AG09309 (cell line): ENCODE measurements at places on chromosomes 12 and 14.

DNA sequence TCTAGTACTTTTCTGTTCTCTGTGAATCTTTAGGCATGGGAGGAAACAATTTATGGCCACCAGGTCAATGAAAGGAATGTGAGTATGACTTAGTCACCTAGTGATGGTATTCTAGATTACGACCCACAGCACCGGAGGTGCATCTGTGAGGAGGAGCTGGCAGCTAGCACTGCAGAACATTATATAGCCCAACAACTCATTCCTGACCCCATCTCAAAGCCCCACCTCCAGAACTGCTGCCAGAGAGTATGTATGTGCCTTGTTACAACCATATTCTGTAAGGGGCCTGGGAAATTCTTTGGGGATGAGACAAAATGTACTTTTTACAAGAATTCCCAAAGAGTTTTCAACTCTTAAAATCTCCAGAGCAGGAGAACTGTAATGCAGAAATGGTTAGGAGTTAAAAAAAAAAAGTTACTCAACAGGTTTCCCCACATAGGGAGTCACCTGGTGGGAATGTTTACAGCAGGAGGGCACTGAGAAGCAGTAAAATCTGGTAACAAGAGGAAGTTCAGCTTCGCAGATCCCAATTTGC, 34.9 kb upstream of the CERS5 start:
- DNase-seq, result peak; percentile 75

- no peak for DNase-seq
These were observed 26.3 kb upstream of the ST8SIA1 start for GRCh38 chr12:22360774-22361173.

GRCh38 chr14:36910578-36910977, 248.9 kb downstream of the PAX9 start:
- no peak for DNase-seq

DNA sequence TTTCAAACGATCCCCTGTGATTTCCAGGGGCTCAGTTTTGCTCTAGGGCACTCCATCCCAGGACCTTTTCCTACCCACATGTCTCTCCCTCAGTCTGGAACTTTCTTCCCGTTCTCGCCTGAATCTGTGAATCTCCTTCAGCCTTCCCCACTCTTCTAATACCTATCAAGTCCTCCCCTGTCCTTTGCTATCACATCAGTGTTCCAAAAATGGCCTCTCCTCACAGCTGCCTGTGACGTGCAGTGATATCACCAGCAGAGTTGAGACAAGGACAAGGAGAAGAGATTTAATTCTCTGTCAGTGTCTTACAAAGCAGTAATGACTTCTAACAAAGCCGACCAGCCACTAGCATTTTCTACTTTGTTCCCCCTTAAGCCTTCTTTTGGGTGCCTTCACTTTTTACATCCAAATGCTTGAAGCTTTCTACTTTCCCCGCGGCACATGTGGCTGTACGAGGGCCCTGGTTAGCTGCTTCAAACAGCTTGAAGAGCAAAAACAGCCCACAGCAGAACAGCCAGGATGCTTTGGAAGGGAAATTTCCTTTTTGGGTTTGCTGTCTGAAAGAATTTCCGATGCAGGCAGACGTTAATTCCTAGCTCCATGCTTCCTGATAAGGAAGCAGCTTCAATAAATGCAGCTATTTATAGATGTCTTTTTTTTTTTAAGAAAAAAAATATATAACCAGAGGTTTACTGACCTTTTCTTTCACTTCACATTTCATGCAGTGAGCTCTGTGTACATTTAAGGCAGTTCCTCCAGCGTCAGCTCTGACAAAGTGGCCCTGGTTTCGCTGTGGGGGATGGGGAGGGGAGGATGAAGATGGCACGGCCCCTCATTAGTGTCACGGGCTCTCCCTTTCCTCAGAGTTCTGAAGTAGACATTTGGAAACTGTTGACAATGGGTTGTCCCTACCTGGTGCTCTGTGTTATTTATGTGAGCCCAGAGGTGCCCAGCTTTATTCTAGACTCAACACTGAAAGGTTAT, 109.3 kb downstream of the ETV6 start:
- DNase-seq, result no peak

- peak; percentile 10 for DNase-seq
These were observed 94.5 kb downstream of the CALM1 start for GRCh38 chr14:90491221-90491885.

DNA sequence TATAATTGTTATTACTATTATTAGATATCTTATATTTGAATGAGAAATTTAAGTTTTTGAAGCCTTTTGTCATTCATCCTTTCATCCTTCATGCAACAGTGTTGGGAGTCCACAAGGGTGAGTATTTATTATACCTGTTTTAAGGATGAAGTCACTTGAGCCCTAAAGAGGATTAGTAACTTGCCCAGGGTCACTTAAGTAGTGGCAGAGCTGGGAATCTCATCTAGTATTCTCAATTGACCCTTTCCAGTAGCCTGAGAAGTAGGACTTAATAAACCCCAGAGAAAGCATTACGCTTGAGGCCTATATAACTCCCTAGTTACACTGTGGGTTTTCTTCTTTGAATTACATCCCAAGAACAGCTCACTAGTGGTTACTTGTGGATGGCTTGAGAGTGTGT, 119.8 kb downstream of the SRGAP1 start:
- no peak for DNase-seq

DNA sequence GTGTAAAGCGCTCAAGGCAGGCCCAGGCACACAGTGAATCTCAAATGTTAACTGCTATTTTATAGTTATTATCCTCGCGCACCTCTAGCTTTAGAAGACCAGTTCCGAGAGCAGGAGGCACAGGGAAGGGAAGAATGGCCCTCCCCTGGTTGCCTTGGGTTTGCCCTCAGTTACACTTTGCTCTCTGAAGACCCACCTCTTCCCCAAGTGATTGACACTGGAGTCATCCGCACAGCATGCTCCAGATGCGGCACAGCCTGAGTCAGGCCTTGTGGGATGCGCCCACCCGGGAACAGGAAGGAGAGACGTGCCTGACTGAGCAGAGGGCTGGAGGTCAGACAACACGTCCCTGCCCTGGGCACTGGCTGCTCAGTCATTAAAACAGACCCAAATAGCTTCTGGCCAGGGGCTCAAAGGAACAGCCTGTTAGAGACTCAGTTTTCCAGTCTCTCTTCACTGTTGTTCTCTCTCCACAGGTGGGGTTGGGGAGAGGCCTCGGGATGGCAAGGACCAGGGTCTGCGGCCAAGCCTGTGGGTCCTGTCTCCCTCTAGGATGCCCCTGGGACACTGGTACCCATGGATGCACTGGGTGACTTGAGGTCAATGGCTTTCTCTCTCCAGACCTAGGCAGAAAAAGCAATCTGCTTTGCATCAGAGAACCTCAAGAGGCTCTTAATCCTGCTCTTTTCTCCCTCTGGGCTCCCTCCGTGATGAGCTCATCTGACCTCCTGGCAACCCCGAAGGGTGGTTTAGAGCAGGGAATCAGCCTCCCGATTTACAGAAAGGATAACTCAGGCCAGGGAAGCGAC, 13.6 kb upstream of the MLXIP start:
- DNase-seq, result peak; percentile 71

- DNase-seq, result no peak
These were observed 269.4 kb downstream of the RGS6 start for GRCh38 chr14:72201645-72202044.

- no peak for DNase-seq
These were observed 75.1 kb downstream of the PELI2 start for GRCh38 chr14:56193347-56193746.

DNA sequence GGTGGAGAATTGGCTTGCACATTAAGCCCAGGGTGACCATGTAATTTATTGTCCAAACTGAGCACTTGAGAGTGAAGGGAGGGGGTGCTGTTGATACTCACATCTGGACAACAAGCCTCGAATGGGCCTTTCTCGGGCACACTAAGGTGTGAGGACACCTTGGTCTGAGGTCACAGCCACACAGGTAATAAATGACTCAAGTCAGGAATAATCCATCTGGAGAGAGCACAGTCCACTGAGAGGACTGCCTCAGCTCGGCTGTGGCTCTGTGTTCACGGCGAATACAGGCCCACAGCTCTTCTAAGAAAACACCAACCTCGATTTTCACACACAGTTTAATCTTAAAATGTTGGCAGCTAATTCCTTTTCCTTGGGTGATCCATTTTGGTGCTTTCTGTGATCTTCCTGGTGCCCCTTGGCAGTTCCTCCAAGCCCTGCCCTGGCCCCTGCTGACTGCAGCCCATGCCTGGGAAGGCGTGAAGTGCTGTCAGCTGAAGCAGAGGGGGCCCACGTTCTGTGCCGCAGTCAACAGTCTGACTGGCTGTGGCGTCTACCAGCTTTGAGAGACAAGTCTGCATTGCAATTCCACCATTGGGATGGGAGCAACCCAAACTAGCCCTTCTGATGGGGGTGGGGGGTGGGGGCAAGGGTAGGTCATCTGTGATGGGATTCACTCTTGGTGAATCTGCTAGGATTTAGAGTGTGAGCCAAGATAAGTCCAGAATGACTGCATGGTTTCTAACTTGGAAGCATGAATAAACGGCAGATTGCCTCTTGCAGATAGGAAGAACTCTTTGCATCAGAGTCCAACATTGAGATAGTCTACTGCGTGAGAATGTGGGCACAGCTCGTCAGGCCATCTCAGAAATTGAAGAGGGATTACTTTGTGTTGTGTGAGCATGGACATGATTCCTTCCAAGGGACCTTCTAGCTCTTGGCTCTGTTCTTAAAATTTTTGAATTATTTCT, 42.8 kb downstream of the ZNF664 start:
- no peak for DNase-seq

DNA sequence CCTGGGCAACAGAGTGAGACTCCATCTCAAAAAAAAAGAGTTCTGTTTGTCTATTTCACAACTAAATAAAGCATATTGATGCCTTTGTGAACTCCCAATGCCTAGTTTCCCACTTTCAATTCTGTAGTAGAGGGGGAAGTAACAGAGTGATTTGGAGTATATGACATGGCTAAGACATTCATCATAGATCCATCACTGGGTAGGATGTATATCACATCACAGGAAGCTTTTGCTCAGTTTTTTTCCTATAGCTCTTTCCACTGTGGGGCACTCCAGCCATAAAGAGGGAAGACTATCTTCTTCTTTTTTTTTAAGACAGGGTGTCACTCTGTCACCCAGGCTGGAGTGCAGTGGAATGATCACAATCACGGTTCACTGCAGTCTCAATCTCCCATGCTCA, 154.0 kb upstream of the BCL2L14 start:
- no peak for DNase-seq

DNA sequence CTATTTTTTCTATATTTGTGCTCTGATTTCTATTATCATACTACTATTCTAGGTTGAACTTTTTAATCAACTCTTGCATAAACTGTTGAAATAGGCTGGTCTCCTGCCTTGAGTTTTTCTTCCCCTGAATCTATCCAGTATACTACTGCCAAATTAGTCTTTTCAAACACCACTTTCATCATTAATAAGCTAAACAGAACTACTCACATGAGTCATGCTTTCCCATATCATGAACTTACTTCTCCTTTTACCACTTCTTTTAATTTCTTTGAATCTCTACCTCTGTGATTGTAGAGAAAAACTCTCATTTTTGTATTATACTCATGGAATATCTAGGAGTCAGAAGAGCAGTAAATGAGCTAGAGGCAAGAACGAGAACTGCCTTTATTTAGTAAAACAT, 340.3 kb upstream of the PDE3A start:
- DNase-seq, result no peak

DNA sequence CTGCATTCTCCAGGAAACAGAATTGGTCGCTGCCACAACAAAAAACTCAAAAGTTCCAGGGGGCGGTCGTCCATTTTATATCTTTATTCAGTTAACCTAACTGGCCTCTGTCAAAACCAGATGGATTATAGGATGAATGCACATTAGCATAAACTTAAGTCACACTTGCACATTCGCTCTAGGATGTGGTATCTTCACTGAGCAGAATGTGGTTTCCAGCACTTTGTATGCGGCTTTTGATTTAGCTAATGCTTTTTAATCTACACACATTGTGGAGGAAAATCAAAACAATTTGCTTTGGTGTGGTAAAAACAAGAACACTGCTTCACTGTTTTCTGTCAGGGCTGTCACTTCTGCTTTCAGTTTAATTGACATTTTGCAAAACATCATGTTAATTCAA, 4.5 kb downstream of the TAS2R50 start:
- DNase-seq, result no peak

DNA sequence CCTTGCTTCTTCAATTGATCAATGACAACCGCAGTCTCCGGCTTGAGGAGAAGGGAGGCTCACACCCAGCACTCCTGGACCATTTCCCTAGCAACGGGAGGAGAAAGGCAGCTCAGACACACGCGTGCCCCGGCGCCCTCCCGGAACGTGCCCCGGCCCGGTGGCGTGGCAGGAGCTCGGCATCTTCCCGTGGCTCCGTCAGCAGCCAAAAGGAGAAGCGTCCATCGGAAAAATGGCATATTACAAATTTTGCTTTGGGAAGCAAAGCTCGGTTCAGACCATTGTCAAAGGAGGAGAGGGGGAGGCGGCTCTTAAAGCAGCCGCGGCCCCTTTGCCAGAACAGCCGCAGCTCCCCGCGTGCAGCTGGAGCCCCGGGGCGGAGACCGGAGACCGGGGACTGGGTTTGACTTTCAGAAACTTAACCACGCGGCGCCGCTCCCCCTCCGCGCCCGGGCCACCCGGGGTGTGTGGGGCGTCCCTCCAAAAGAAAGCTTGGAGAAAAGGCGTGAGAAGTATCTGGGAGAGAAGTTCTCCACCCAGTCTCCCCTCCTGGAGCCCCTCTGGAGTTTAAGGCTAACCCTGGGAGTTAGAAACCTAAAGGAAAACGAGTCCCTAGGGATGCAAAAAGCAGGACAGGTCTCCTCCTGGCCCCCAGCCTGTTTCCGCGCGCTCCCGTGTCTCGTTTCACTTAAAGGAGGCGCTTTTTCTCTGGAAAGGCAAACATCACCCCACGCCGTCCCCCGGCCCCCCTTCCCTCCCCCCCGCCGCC, 545 bp downstream of the PPFIA2 start:
- DNase-seq, result no peak

- DNase-seq, result no peak
These were observed 17.3 kb downstream of the PPM1A start for GRCh38 chr14:60266021-60266937.

GRCh38 chr12:6253278-6253677, 53.1 kb downstream of the CD9 start:
- no peak for DNase-seq

DNA sequence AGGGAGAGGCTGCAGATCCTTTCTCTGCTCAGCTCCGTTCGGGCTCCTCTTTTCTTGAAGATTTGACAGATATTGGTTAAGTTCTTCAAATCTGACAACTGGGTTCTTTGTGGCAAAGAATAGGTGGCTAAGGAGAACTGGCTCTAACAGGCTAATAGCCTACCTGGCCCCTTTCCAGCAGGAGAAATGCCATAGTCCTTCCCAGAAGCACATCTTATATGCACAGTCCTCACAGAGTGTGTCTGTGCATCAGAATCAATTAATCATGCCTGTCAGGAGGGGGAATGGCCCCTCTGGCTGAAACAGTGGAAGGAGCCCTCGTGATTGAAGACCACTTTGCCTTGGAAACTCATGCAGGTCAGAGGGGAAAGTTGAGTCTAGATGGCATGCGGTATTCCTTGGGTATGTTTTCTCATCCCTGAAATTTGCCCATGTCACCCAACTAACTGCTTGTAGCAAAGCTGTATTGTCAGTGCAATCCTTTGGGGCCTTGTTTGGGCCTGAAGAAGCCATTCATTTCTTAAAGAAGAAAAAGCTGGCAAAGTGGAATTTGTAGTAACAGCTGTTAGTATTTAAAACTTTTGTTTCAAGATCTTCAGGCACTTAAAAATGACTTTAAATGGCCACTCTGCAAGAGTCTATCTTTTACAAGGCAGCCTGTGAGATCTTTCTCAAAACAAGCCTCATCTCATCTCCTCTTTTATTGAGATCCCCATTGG, 251.5 kb downstream of the ZFP36L1 start:
- DNase-seq, result no peak
